SJCRH30 (cell line): ENCODE measurements at places on chromosomes 2 and 18. TPM values are rescaled to one million over a fixed set of nuclear protein-coding genes. Genes with fewer than 3 reads are reported as not detected.
A peak's percentile ranks its signal among the peaks of the same experiment; 100 is the strongest.

- no peak for DNase-seq
These were observed 4.8 kb downstream of the EPHA4 start for GRCh38 chr2:221567231-221567760.

DNA sequence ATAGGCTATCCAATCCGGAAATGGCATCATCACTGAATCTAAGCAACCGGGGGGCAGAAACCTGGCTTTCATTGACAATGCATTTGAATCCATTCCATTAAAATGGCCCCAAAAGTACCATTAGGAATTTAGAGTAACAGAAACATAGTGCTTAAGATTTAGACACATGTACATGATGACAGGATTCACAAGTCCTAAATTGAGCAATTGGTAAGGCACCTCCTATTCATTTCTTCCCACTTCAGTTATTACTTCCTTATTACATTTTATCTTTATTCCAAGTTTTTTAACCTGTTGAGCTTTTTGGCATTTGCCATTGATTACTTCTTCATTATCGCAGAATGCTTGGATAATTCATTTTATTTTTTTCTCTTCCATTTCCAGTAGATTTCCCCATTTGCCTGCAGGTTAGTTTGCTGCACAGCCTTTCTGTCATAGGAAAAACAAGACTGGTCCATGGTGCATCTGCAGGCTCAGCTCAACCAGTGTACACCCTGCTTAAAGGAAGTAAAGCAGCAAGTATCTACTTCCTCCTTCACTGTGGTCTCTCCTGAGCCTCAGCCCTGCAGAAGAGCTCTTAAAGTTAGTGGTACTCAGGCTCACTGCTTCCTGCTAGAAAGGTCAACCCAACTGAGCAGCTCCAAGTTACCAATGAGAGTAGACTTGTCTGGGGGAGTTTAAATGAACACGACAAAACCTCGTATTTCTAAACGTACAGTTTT lies 89.2 kb downstream of the DOCK10 start:
- no peak for DNase-seq

The PLGLB2 gene
- 0.28 and 0.40 TPM in 2 replicates for total RNA-seq

The LONRF2 gene
- total RNA-seq: not detected in 2 replicates

- DNase-seq: no peak
These were observed 1.3 kb upstream of the MYT1L start for GRCh38 chr2:2332381-2332780.

- DNase-seq: no peak
These were observed 240.9 kb downstream of the ICOS start for GRCh38 chr2:204177251-204177976.

DNA sequence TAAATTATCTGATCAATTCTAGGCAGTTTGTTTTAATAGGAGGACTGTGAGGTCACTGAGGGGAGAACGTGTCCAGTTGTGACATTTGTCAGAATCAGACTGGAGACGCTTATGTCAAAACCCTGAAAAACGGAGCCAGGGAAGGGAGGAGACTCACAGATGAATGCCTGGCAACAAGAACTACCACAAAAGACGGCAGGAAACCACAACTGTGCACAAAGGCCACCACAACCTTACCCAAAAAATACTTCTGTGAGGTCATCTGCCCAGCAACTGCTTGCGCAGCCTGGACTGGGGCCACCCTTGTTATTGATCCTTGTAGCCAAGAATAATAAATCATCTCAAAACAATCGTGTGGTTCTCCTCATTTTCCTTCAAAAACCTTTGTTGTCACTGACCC lies 173.0 kb upstream of the ALKAL2 start:
- no peak for DNase-seq

DNA sequence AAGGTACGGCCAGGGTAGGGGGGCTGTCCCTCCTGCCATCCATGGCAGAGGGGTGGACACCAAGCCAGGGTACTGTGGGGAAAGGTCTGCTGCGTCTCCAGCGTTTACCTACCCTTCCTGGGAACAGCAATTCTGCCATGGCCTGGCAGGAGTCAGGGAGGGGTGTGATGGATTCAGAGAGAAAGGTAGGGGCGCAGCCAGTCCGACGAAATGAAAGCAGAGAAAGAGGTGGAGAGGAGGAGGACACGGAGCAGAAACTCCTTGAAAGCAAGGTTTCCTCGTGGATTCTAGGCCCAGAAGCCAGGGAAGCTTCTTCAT lies 182.9 kb downstream of the ZFP36L2 start:
- no peak for DNase-seq

DNA sequence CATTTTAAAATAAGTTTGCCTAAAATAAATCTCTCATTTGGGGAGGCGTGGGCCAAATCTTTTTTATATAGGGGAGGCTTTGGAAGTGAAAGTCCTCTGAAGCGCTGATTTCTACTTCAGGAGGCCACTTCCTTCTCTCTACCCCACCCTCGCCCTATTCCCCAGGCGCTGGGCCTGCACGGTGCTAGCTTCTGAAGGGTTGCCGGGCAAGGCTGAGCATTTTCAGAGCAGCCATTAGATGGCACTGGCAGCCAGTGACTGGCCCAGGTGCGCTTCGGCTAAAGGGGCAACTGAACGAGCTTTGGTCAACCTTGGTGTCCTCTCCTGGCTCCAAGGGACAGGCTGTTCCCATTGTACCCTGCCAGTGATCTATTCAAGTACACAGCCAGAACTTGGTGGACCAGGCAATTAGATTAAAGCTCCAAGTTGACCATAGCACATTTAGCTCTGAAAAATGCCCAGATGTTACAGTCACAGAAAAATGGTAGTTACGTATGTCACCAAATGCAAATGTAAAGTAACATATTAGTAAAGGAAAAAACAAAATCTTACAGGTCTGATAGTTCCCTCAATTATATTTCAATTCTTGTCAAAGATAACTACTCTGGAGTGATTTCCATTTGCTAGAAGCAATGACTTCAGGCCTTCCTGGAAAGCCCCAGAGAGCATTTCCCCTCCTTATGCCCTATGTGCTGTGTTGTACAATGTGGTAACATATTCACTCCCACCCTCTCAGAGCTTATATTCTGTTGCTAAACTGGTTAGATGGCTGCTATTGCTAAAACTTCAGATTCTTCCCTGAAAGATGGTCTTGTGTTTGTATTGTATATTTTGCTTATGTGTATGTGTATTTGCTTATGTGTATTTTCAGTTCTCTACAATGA lies 2.1 kb downstream of the POMC start:
- peak; percentile 55 for DNase-seq

DNA sequence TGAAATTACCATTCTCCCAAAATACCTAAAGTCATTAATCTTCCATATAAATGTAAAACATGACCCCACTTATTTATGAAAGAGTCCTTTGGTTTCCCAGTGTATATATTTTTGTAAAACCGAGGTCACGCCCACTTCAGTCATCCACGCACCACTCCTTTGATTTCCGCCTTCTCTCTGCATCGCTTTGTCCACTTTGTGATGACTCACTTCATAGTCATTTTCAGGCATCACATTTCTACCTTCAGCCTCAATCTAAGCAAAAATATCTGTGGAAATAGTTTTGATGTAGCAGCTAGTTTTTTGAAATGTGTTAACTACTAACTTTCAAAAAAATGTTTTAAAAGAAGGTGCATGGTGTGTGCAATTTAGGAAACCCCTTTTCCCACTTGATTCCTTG lies 793.5 kb upstream of the SOX11 start:
- DNase-seq: peak; percentile 20

GRCh38 chr2:105078906-105079495 lies 41.1 kb downstream of the MRPS9 start:
- no peak for DNase-seq

DNA sequence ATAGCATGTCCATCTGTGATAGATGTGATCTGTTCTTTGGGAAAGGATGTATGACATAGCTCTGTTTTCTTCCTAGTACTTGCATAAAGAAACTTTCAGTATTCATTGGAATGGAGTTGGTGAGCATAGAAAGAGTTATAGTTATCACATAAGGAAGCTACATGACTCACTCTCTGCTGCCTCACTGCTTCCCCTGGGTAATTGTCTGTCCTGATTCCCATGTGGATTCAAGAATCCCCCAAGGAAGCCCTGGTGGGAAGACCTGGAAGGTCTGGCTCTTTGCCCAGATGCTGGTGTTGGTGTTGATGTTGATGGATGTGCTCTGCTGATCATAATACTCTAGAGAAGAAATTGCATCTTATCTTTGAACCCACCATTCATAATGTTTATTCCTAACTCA lies 60.6 kb downstream of the PTPN4 start:
- peak; percentile 73 for DNase-seq

DNA sequence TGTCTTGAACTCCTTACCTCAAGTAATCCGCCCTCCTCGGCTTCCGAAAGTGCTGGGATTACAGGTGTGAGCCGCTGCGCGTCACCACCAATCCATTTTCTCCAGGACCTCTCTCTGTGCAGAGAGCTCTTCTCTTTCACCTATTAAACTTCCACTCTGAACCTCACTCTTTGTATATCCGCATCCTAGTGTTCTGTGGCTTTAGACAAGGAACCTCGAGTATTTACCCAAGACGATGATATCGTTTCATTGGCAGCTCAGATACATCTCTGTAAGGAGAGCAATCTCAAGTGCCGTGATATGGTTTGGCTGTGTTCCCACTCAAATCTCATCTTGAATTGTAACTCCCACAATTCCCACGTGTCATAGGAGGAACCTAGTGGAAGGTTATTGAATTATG lies 15.1 kb upstream of the WDR33 start:
- no peak for DNase-seq

- DNase-seq: peak; percentile 12
These were observed 115.7 kb downstream of the ZNF385B start for GRCh38 chr2:179745635-179746256.
